ENCODE measurements at places on chromosomes 5 and 9. TPM values are rescaled to one million over a fixed set of nuclear protein-coding genes. Genes with fewer than 3 reads are reported as not detected.

- DNase-seq: no peak
These were observed 149.3 kb downstream of the MELK start for GRCh38 chr9:36721846-36722588.

- no peak for DNase-seq
These were observed 170.4 kb downstream of the EFNA5 start for GRCh38 chr5:107500347-107500746.

DNA sequence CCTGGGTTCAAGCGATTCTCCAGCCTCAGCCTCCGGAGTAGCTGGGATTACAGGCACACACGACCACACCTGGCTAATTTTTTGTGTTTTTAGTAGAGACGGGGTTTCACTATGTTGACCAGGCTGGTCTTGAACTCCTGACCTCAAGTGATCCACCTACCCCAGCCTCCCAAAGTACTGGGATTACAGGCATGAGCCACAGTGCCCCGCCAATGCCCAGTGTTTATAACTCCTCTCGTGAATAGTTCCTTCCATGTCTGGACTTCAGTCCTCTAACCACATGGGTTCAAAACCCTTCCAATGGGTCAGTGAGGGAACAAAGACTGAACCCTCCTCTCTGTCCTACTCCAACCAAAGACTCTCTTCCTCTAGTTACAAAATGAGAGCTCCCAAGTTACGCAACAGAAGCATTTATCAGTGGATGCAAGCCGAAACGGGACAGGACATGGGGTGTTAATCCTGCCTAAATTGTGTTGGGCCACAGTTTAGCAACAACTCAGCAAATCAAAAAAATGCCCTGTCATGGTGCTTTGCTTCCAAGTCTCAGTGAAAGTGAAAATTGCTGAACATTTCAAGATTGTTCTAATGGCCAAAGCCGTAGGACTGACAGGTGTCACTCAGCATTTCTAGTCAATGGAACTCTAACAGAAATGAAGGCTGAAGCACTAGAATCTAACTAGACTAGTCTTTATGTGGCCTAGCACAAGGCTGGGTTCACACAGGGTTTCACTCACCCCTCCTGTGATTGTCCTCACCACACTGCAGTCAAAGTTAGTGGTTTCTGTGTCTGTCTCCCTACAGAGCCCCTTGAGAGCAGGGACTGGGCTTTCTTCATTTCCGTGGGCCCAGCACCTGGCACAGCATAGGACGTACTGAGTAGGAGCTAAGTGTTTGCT lies 3.2 kb upstream of the TMEM245 start:
- no peak for DNase-seq

- DNase-seq: no peak
These were observed 92.5 kb upstream of the DMRT1 start for GRCh38 chr9:748861-749497.

Gene KIF12
- total RNA-seq: not detected

Gene MARVELD2
- total RNA-seq: 0.78 TPM

DNA sequence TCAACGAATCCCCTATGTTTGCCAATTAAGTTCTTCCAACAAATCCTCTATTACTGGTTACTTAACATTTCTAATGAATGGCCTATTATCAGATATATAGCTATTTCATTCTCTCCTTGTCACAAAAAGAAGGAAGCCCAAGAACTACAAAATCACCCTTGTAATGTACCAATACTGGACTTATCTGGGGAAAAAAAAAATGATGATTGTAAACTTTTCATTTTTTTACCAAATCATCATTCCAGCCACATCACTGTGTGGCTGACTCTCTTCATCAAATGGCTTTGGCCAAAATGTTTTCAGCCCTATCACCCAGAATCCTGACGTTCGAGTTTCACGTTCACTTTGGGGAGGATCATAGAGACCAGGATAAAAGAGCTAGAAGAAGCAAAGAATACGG lies 216.7 kb downstream of the ACTL7B start:
- no peak for DNase-seq

- DNase-seq: no peak
These were observed 78.7 kb downstream of the RAD23B start for GRCh38 chr9:107361816-107362215.

DNA sequence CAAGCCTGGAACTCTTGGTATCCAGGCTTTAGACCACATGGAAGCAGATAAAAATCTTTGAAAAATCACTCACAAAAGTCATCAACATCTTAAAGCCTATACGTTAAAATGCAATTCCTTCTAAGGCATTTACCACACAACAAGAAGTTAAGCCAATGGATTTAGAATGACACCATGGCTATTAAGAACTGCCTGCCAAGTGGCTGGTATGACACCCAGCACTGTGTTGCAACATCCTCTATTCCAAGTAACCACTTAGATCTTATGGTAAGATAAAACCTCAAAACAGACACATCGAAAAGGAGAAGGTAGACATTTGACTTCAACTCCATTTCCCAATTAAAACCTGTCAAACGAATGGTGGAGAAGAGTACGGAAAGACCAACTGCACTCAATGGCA lies 344.2 kb upstream of the SLC30A5 start:
- DNase-seq: no peak

DNA sequence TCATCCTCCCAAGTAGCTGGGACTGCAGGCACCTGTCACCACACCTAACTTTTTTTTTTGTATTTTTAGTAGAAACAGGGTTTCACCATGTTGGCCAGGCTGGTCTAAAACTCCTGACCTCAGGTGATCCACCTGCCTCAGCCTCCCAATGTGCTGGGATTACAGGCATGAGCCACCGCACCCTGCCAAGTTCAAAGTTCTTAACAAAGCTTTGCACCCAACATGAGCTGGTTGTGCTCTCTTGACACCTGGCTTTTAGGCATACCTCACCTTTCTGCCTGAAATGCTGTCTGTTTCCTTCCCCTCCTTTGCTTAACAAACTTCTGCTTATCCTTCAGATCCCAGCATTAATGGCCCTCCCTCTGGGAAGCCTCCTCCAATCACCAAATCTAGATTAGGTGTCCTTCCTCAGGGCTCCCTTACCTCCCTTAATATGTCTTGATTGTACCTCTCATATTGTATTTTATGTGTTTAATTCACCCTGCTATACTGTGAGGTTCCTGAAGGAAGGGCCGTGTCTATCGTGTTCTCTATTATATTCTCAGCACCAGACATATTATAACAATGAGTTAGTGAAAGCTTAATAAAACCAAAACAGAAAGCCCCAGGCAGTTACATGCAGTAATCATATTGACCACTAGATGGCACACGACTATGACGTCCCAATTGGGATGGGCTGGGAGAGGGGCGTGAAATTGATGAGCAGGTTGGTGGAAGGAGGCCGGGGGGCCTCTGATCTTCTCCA lies 62.9 kb upstream of the PPARGC1B start:
- DNase-seq: peak; percentile 22

Gene CFAP90
- total RNA-seq: not detected

DNA sequence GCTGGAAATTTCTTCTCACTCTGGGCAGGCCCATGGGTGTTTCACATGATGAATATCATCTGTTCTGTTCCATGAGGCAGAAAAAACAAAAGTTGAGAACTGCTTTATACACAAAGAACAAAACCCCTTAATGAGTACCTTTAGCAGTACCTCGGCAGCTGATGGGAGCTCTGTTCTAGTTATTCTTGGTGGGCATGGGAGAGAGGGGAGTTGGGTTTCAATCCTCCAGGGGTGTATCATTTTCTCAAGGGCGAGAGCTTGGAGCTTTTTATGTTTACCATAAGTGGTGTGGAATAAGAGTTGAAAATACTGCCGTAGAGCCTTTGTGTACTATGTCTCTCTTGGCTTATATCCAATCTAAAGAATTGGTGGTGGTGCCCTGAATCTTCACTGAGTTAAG lies 103.3 kb upstream of the ZNF608 start:
- DNase-seq: no peak

GRCh38 chr5:133106761-133107572 lies 55.2 kb downstream of the HSPA4 start:
- DNase-seq: no peak

- no peak for DNase-seq
These were observed 227.1 kb upstream of the HAPLN1 start for GRCh38 chr5:83947763-83948162.

DNA sequence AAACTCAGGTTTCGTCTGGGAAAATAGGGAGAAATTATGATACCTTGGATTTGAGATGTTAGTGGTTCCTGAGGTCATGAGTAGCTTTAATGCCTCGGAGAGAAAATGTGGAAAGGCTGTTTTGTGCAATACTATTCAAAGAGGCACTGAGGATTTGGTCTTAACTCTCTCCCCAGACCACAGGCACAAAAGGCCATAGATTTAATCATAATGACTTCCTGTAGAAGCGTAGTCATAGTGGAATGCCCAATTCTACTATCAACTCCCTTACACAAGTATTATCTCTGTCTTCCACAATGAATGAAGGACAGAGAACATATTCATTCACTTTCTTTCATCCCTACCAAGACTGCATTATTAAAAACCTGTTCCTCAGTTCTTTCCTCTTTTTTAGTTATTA lies 153.0 kb upstream of the FTMT start:
- no peak for DNase-seq

Gene FABP6
- total RNA-seq: not detected

Gene SHOC1
- total RNA-seq: not detected

DNA sequence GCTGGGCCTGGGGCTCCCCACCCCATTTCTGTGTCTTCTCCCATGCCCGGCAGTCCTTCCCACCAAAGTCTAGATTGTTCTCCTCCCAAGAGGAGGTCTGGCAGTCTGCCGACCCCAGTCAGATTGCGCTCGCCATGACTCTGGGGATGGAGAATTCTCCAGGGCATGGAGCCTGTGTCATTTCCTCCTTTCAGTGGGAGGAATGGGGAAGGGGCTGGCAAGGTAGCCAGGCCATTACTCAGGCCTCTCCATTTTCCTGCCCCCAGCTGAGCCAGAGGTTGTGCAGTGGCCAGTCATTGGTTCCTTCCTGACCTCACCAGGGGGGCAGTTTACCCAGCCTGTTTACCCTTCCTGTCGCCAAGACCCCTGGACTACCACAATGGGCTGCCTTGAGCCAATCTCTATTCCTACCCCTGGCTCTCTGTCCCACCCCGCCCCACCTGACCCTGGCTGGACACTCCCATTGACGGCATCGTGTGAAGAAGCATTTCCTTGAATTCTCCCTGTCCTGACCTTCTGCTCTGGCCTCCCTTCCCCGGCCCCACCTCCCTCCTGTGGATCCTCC lies 628 bp downstream of the SYNPO start:
- DNase-seq: no peak

GRCh38 chr5:177471610-177472356 lies 1.7 kb downstream of the DBN1 start:
- peak; percentile 77 for DNase-seq

DNA sequence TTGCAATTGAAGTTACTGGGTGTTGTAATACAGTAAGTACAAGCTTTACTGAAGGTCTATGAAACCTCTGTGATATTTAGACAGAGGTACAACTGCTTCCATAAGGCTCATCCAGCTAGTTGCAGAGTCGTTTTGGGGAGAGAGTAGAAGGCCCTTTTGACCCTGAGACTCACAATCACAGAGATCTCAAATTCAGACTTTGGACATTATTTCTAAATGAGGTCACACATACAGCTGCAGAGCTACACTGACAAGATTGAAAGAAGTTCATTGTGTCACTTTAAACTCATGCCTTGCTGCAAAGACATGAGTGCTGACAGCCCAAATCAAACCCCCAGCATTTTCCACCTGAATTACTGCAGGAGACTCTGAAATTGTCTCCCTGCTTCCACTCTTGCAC lies 205.9 kb upstream of the TMEM161B start:
- no peak for DNase-seq

GRCh38 chr5:65111961-65112658 lies 343.4 kb downstream of the CWC27 start:
- no peak for DNase-seq

GRCh38 chr9:134358026-134358661 lies 31.9 kb downstream of the RXRA start:
- DNase-seq: no peak

GRCh38 chr5:150234576-150235499 lies 45.0 kb downstream of the SLC6A7 start:
- no peak for DNase-seq

Gene AGXT2
- total RNA-seq: not detected

Gene TNFSF8
- total RNA-seq: 59.9 TPM

Gene FAM153A
- 27.0 TPM for total RNA-seq

DNA sequence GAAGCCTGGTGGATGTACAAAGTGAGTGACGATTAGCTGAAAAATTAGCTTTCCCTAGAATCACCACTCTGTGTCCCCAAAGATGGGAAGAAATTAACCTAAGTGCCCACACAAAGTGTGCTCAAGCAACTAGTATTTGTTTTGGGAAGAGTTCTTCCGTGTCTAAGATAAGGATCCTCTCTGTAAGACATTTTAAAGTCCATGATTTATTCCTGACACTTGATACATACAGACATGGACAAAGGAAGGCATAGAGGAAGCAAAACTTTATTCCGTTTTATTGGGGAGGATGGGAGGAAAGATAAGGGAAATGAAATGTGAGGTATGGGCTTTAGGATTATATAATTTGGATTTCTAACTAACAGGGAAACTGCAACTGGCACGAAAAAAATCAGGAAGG lies 1772.6 kb downstream of the EFNA5 start:
- DNase-seq: no peak

- DNase-seq: no peak
These were observed 48.7 kb upstream of the CEMIP2 start for GRCh38 chr9:71816916-71817451.

Gene MINAR2
- not detected for total RNA-seq

Gene PCDHGB4
- total RNA-seq: not detected

Gene TAF1L
- 0.04 TPM for total RNA-seq

GRCh38 chr9:132894862-132895835 lies 16.5 kb downstream of the SPACA9 start:
- no peak for DNase-seq

GRCh38 chr9:108813951-108814601 lies 41.7 kb downstream of the ACTL7B start:
- no peak for DNase-seq

Gene KLF4
- total RNA-seq: 0.62 TPM

DNA sequence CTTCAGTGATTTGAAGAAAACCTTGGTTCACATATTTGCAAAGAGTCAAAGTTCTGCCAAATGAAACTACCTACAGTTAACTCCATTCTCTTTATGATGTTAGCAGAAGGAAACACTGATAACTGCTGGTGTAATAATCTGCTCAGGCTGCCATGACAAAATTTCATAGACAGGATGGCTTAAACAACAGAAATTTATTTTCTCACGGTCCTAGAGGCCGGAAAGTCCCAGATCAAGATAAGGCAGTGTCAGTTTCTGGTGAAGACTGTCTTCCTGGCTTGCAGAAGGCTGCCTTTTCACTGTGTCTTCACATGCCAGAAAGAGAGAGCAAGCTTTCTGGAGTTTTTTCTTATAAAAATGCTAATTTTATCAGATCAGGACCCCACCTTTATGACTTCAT lies 102.4 kb upstream of the PARP8 start:
- DNase-seq: no peak

- DNase-seq: no peak
These were observed 132.5 kb upstream of the FER start for GRCh38 chr5:108615216-108615615.

DNA sequence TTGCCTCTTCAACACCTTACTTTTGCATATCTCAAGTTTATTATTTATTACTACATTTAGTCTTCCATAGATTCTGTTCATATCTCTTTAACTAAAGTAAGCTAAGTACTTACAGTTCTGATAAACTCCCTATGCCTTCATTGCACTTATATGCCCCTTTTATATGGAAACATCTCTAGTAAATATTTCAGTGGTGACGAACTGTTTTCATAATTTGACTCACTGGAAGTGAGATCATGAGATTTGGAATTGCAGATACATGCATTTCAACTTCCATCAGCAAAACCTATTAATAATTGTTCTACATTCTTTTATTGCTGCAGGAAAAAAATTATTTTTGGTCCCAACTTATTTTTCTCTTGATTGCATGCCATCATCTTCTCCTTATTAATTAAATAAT lies 263.5 kb downstream of the CD180 start:
- DNase-seq: no peak

Measured in activated naive CD8-positive, alpha-beta T cell treated with anti-CD3 and anti-CD28 coated beads for 36 hours (primary cell).